ENCODE measurements at places on chromosomes 7 and 10.

- DNase-seq = no peak
These were observed 695.6 kb upstream of the IGFBP3 start for GRCh38 chr7:46616636-46617035.

DNA sequence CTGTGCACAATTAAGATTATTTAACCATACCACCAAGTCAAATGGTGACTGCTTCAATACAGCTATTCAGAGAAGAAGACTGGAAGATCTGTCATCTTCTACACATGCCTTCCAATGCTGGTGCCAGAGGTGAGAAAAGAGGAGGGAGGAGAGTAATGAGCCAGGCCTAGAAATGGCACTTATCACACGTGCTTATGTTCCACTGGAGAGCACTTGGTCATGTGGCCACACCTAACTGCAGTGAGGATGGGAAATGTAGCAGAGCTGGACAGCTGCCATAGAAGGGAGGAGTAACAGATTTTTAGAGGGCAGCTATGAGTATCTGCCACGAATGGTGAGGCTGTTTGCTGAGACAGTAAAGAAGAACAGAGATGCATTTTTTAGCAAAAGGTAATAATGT lies 77.1 kb downstream of the MPLKIP start:
- DNase-seq = peak; percentile 52

GRCh38 chr10:131573707-131574106 lies 262.2 kb upstream of the TCERG1L start:
- no peak for DNase-seq

GRCh38 chr7:98398567-98399372 lies 2.1 kb downstream of the BAIAP2L1 start:
- DNase-seq = peak; percentile 24

DNA sequence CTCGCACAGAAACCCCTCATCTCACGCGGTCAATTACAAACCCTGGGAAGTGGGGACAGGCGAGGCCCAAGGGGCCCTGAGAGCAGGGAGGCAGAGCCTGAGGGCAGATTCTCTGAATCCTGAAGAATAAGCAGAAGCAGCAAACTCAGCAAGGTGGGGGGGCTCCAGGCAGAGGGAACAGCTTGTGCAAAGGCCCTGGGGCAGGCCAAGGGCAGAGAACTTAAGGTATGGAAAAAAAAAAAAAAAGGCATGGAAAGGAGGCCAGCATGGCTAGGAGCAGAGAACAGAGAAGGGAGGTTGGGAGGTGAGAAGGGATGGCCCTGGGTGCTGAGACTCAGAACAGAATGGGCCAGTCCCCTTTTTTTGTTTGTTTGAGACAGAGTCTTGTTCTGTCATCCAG lies 32.8 kb upstream of the TNRC18 start:
- no peak for DNase-seq

GRCh38 chr10:32347363-32348022 lies 535 bp upstream of the EPC1 start:
- no peak for DNase-seq

- DNase-seq = peak; percentile 79
These were observed 170.0 kb downstream of the PRKCQ start for GRCh38 chr10:6409971-6410643.

GRCh38 chr7:98946389-98946788 lies 68.1 kb downstream of the TRRAP start:
- DNase-seq = no peak

Data from foreskin fibroblast (primary cell).